NK-92 treated with Interleukin-12 subunit alpha and Interleukin-12 subunit beta, amount 100 ng/mL, for 24 hours (cell line): ENCODE measurements at places on chromosomes 6 and 20.

DNA sequence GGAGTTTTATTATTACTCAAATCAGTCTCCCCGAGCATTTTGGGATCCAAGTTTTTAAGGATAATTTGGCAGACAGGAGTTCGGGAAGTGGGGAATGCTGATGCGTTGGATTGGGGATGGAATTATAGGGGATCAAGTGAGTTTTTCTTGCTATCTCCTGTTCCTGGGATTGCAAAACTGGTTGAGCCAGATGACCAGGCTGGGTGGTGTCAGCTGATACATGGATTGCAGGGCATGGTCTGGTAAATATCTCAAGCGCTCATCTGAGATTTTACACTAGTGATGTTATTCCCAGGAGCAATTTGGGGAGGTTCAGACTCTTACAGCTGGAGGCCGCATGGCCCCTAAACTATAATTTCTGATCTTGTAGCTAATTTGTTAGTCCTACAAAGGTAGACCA, 54.7 kb downstream of the ENPP1 start:
- no peak for DNase-seq

GRCh38 chr6:132484680-132485018, 28.3 kb downstream of the STX7 start:
- no peak for DNase-seq

GRCh38 chr6:14786455-14786854, 459.4 kb upstream of the JARID2 start:
- no peak for DNase-seq

- DNase-seq: no peak
Measured at GRCh38 chr6:107676042-107676441, 148.1 kb downstream of the SCML4 start.

DNA sequence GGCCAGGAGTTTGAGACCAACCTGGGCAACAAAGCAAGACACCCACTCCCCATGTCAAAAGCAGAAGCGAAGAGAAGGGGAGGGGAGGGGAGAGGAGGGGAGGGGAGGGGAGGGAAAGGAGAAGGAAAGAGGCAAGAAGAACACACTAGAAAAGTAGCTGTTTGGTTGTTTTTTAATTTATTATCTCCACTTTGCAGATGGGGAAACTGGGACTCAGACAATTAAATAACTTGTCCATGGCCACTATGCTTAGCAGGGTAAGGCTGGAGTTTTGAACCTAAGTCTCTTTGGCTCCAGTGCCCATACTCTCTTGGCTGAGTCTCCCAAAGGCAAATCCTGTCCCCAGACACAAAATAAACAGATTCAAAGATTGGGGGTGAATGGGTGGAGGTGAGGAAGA, 12.4 kb upstream of the GHRH start:
- no peak for DNase-seq

DNA sequence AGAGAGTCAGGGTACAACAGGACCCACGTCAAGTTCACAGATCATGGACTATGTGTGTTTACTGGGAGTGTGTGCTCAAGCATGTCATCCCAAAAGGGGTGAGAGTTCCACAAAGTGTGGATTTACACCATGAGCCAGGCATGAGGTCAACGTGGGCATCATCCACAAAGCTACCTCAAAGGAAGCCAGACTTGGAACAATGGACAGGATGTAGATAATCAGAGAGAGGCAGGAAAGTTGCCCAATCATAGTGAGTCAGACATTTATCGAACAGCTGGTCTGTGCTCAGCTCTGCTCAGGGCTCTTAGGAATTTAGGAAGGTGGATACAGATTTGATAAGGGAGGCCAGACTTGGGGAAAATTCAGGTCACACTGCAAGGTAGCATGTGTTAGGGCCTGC, 317.2 kb upstream of the CDYL start:
- no peak for DNase-seq

GRCh38 chr20:51220293-51220706, 197.4 kb upstream of the KCNG1 start:
- DNase-seq: peak; percentile 13

DNA sequence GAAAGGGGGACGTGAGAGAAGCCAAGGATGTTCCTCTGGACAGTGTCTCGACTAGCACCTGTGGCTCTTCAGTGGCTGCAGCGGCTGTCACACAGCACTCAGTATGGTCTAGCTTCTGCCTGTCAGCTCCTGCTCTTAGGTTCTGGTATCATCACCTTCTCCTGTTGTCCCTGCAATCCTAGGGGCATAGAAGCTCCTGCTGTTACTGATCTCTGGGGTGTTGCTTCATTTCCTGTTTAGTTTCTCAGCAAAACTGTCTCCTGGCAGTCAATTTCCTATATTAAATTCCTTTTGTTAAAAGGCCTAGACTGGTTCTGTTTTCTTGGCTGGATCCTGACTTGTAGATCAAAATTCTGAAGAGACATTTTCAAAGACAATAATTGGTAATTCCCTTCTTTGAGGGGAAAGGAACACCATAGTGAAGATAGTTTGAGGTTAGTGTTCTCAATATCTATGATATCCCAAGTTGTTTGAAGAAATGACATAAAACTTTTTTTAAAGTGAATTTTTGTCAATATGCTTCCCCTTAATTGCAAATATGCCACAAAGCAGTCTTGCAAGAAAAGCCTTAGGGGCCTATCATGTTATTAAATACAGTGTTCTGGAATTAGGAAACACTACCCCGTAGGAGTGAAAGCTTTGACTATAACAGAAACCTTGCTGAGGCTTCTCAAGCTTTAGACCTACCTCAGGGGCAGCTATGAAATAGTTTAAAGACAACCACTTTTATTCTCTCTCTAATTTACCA, 148.5 kb downstream of the KIF6 start:
- no peak for DNase-seq

DNA sequence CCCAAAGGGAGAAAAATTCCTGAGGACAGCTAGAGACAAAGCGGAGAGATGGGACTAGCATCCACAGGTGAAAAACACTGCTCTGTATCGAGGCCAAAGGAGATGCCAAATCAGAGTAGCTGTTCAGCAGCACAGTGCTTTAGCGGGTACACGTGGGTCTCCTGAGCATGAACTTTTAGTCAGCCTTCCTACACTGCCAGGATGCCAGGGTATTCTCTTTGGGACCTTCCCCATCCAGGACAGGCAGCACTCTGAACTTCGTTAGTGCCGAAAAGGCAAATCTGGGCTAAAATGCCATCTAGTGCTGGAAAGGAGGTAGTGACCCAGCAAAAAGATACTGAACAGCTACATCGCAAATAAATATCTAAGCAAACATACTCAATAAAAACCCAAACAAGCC, 64.9 kb downstream of the C6orf58 start:
- DNase-seq: no peak

- no peak for DNase-seq
Measured at GRCh38 chr6:17210683-17211082, 70.5 kb upstream of the RBM24 start.

DNA sequence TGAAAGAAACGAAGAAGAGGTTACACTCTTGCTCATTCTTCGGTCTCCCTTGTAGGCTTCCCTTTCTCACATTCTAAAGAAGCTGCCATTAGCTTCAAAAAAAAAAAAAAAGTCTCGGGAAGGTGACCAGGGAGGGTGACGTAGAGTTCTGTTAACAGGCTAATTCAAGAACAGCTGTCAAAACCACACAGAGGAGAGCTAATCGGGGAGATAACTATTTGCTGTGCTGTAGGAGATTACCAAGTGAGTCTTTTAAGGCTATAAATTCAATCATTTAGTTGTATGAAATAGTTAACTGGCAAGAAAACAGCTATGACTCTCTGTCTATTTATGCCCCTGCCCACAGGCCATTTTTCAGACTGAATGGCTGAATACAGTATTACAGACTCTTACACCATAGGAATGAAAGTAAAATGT, 256.8 kb downstream of the SYNE1 start:
- DNase-seq: no peak

DNA sequence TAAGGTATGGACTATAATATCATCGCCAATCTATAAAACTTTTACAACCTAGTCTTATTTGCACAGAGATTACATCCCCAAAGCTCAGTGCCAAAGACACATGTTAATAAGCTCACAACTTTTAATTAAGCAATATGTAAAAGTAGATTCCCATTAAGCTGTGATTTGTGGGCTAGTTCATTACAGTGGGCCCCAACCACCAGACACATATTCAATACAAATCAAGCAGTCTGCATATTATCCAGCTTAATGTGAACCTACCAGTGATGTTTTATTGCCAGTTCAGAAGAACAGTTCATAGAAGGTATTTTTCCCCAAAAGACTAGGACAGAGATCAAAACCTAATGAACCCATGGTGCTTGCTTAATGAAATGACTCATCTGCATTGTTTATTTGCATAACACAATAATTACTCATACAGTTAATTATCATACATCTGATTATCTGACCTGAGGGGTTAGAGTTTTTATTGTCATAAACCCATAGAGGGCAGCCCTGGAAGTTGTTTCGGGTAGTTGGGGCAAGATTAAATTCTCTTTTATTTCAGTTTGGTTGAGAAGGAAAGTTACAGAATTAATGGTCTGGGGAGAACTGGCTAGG, 831.0 kb downstream of the TFAP2A start:
- no peak for DNase-seq
